ENCODE measurements at places on chromosomes 16 and 17.

GRCh38 chr17:35738519-35739133 is 7.2 kb downstream of the RASL10B start:
- no peak for DNase-seq

DNA sequence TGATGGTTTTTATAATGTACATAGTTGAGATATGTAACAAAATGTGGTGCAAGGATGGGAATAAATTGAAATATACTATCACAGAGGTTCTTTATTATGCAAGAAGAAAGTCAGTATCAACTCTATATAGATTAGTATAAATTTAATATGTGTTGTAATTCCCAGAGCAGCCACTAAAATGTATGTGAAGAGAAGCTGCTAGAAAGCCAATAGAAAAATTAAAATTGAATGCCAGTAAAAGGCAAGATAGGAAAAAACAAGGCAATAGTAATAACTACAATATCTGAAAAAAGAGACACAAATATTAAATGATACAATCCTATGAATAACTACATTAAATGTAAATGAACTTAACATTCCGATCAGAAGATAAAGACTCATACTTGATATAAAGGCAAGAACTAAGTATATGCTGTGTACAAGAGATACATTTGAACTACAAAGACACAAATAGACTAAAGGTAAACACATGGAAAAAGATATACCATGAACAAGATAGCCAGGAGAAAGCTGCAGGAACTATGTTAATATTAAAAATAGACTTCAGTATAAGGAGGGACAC is 92.0 kb downstream of the ABCA8 start:
- no peak for DNase-seq

DNA sequence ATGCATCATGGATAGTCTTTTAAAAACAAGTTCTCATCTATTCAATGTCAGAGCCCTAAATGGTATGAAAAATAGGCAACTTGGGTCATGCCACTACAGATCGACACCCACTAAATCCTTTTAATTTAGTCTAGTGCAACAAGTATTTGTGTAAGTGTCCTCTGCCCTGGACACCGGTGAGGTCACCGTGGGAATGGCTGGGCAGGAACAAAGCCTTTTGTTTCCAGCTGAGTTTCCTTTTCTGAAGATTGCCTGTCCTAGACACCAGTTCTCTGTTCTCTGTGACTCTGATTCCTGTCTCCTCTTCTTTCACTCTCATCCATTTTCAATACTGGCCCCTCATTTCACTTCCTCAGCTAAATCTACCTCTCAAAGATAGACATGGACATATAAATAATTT is 446.5 kb downstream of the MAF start:
- DNase-seq, result no peak

DNA sequence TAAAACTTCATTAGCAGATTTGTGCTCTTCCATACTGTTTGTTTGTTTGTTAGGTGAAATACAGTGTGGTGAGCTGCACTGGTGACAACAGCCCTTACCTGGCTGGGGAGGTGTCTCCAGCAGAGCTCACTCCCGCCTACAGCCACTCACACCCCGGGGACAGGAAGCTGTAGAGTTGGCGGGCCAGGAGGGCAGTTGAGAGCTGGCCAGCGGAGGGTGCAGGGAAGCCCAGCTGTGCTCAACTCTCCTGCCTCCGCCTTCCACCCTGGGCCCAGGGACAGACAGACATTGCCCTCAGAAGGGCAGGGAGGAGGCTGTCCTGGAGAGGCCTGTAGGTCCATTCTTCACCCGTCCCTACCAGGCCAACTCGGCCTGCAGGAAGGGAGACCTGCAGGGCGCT is 48.6 kb upstream of the PVALEF start:
- no peak for DNase-seq

- DNase-seq, result peak; percentile 54
Measured at GRCh38 chr17:6413065-6413464, 21.9 kb downstream of the AIPL1 start.
